ENCODE measurements at places on chromosomes 11 and 22. TPM values are rescaled to one million over a fixed set of nuclear protein-coding genes. Genes with fewer than 3 reads are reported as not detected.
A peak's percentile ranks its signal among the peaks of the same experiment; 100 is the strongest.

The PKP3 gene
- total RNA-seq: 0.42 TPM

The FLRT1 gene
- 3.0 TPM for total RNA-seq

GRCh38 chr22:39818094-39818493, 75.5 kb downstream of the ENTHD1 start:
- no peak overlapping the region for H3K4me3 ChIP-seq
- no peaks in the 10 kb centered on the region for H3K36me3 ChIP-seq
- H3K4me1 ChIP-seq: no peaks in the 10 kb centered on the region

GRCh38 chr22:35458547-35459422, 58.8 kb downstream of the MCM5 start:
- H3K36me3 ChIP-seq: peaks cover 4% of the 10 kb centered on the region
- no peak overlapping the region for H3K27ac ChIP-seq
- no peak overlapping the region for H3K4me3 ChIP-seq
- peaks cover 3% of the 10 kb centered on the region for H3K27me3 ChIP-seq
- H3K4me1 ChIP-seq: peaks cover 13% of the 10 kb centered on the region

- peaks cover under 1% of the 10 kb centered on the region for H3K27me3 ChIP-seq
- DNase-seq: no peak
- no peak overlapping the region for H3K4me3 ChIP-seq
- H3K36me3 ChIP-seq: no peaks in the 10 kb centered on the region
- H3K27ac ChIP-seq: peak overlapping the region; percentile 81
- H3K4me1 ChIP-seq: peaks cover 30% of the 10 kb centered on the region
Measured at GRCh38 chr11:70712471-70712870, 314.1 kb downstream of the CTTN start.

DNA sequence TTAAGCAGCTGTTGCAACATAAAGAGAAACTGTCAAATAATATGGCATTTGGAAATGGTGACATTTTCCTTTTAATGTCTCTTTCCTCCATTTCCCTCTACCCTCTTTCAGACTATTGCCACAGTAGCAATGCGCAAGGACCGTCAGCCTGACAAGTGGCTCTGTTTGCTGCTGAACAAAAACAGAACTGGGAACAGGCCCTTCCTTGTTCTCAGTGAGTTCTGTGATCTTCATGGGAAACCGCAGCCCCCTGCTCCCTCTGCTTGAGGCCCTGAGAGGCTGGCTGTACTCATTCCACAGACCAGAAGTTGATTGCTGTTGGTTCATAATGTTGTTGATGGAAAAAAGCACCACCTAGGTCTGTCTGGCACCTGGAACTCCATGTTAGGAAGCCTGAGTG, 559.7 kb downstream of the OPCML start:
- no peaks in the 10 kb centered on the region for H3K27me3 ChIP-seq
- peaks cover 39% of the 10 kb centered on the region for H3K4me1 ChIP-seq
- H3K27ac ChIP-seq: peak overlapping the region; percentile 84
- peak overlapping the region; percentile 54 for H3K4me3 ChIP-seq
- no peaks in the 10 kb centered on the region for H3K36me3 ChIP-seq

- H3K27ac ChIP-seq: no peak overlapping the region
- H3K27me3 ChIP-seq: no peaks in the 10 kb centered on the region
- no peak for DNase-seq
- H3K4me3 ChIP-seq: no peak overlapping the region
- H3K4me1 ChIP-seq: no peaks in the 10 kb centered on the region
Measured at GRCh38 chr11:15793043-15793996, 563.0 kb downstream of the SOX6 start.

- no peak for DNase-seq
- H3K4me3 ChIP-seq: no peak overlapping the region
- H3K27me3 ChIP-seq: no peaks in the 10 kb centered on the region
Measured at GRCh38 chr11:97938789-97939188, 1082.0 kb upstream of the CNTN5 start.

Data from neural crest cell (in vitro differentiated cells).